ENCODE measurements at places on chromosomes 5 and 9.
A peak's percentile ranks its signal among the peaks of the same experiment; 100 is the strongest.

DNA sequence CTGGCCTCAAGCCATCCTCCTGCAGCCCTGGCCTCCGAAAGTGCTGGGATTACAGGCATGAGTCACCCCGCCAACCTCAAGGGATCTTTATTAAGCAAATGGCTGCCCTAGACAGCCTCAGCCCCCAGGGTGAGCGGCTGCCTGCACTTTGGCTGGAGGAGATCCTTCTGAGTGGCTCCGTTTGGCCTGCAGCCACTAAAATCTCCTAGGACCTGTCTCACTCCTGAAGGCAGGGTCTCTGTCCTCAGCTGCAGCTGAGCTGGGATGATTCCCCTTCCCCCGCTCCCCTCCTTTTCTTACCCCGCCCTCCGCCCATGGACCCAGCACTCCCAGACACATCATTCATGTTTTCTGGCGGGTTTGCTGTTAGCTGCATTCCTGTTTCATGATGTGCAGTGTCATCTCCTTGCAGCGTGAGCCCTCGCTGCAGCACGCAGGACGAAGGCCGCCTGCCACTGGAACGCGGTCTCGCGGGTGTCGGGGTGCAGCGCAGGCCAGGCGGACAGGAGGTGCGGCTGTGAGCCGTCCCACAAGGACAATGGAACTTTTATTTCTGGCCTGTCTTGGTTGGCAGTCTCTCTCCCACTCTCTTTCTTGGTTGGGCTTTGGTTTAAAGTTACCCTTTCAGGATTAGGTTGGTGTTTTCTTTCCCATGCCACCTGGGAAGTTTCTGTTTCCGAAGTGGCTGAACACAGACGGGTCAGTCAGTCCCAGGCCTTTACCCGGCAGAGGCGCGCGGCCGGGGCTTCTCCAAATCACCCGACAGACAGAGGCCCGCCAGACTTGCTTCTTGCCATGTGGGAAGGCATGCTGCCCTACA is 137.1 kb downstream of the FOXD1 start:
- no peak for DNase-seq

- DNase-seq, result no peak
Measured at GRCh38 chr5:54844905-54845566, 140.4 kb downstream of the ESM1 start.

- no peak for DNase-seq
Measured at GRCh38 chr5:179301376-179301775, 43.9 kb downstream of the ADAMTS2 start.

GRCh38 chr9:21031091-21031807 is at the start of gene HACD4:
Gene HACD4 (minus strand): TSS chr9:21031640. CDS start chr9:21031590, 50 bp downstream.
- DNase-seq, result peak; percentile 19

DNA sequence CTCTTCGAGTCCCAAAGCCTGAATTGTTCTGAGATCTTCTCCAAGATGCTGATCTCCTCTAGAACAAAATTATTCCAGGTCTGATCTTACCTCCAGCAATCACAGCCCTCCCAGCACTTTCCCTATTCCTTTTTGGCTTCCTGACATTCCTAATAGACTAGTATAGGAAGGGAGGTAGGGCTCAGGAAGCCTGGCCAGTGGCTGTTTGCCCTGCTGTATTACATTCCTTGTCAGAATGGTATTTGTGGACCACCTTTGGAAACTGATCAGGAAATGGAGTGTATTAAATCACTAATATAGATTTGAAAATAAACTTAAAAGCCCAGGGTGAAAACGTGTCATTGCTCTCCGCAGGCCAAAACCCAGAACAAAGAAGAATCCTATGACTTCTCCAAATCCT is 74.3 kb upstream of the ENTREP1 start:
- no peak for DNase-seq

GRCh38 chr5:84287951-84288350 is 96.7 kb downstream of the EDIL3 start:
- no peak for DNase-seq

- DNase-seq, result no peak
Measured at GRCh38 chr9:18182636-18183035, 291.3 kb upstream of the ADAMTSL1 start.

DNA sequence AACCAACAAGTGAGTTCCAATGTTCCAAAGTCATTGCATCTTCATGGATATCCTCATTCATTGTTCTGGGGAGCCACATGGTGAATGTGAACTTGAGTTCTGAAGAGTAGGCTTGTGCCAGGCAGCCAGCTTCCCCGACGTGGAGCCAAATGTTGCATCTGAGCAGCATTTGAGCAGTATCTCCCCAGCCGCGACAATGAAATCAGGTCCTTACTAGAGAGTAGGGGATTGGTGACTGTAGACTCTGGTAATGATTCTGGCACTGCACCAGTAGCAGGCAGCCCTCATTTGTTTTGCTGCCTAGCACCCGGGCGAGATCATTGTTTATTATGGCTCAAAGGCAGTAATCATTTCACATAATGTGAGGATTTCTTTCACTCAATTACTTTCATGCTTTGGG is 451.4 kb upstream of the C9orf72 start:
- no peak for DNase-seq

DNA sequence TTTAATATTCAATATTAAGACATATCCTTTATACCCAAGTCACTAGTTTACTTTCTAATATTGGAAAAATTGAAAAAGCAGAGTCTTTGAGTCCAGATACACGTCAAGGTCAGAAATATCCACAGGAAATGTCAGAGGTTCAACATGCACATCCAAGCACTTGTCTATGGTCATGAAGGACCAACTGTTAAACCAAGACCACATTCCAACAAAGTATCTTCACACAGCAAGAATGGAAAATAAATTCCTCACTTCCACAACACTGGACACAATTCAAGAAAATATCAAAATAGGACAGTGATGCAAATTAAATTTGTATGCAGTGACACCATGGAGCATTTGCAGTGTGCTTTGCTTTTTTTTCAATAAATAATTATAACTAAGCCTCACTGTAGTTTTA is 142.5 kb downstream of the GABRB2 start:
- no peak for DNase-seq

Measured in activated CD4-positive, CD25-positive, alpha-beta regulatory T cell (primary cell).